ENCODE measurements at places on chromosomes 6 and 20. TPM values are rescaled to one million over a fixed set of nuclear protein-coding genes. Genes with fewer than 3 reads are reported as not detected.

Gene GPSM3
- polyA plus RNA-seq = 136 TPM

Gene THBS2
- 0.03 TPM for polyA plus RNA-seq

Gene ASIP
- not detected for polyA plus RNA-seq

Gene SLC17A9
- polyA plus RNA-seq = 1.0 TPM

Gene OR2J3
- not detected for polyA plus RNA-seq

All from CD8-positive, alpha-beta memory T cell (primary cell).